Activated CD4-positive, alpha-beta T cell treated with anti-CD3 and anti-CD28 coated beads, Interleukin-2, amount 10 ng/mL, durations not matched to agents 24 days and 14 days (primary cell): ENCODE measurements at places on chromosomes 12 and 14. TPM values are rescaled to one million over a fixed set of nuclear protein-coding genes. Genes with fewer than 3 reads are reported as not detected.
A peak's percentile ranks its signal among the peaks of the same experiment; 100 is the strongest.

The PTPRR gene
- not detected in 2 replicates for total RNA-seq

DNA sequence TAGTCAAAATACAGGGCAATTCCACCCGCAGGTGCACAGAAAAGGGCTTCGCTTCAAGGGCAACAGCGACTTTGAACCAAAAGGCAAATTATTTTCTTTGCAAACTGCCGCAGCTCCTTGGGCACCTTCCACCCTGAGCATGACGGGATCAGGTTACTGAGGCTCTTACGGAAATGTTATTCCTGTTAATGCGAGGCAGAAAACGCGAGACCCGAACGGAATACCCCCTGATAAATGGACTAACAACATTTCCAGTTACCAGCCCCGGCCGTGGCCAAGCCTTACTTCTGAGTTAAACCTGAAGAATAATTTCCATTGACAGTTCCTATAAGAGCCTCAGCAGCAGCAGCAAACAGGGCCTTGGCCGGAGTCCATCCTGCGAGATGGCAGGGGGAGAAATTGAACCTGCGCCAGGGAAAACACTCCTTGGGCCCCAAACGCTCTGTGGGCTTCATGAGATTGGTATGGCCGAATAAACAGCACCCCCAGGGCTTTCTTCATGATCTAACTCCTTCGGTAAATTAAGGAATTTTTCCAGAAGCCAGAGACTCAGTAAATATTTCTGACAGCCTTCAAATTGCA, 70.0 kb upstream of the DICER1 start:
- no peak overlapping the region for H3K4me3 ChIP-seq
- peaks cover 6% of the 10 kb centered on the region for H3K27me3 ChIP-seq
- H3K4me1 ChIP-seq, result no peaks in the 10 kb centered on the region
- no peak for DNase-seq
- no peak overlapping the region for H3K27ac ChIP-seq

DNA sequence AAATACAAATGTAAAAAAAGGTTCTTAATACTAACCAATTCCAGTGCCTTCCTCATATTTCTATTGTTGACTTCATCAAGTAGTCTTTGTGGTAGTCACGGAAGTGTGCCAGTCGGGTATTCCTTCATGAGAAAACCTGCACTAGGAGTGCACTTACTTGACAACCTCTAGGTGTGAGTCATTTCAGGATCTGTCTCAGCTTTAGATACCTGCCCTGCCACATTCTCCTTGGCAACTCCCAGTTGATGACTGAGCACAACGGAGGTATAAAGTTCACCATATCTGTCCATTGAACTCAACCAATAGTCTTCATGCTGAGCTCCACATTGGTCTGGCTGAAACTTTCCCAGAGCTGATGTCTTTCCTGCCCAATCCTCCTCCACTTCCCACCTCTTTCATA, 215.7 kb downstream of the SYT10 start:
- no peak overlapping the region for H3K27ac ChIP-seq
- H3K4me3 ChIP-seq, result no peak overlapping the region
- H3K27me3 ChIP-seq, result no peaks in the 10 kb centered on the region

DNA sequence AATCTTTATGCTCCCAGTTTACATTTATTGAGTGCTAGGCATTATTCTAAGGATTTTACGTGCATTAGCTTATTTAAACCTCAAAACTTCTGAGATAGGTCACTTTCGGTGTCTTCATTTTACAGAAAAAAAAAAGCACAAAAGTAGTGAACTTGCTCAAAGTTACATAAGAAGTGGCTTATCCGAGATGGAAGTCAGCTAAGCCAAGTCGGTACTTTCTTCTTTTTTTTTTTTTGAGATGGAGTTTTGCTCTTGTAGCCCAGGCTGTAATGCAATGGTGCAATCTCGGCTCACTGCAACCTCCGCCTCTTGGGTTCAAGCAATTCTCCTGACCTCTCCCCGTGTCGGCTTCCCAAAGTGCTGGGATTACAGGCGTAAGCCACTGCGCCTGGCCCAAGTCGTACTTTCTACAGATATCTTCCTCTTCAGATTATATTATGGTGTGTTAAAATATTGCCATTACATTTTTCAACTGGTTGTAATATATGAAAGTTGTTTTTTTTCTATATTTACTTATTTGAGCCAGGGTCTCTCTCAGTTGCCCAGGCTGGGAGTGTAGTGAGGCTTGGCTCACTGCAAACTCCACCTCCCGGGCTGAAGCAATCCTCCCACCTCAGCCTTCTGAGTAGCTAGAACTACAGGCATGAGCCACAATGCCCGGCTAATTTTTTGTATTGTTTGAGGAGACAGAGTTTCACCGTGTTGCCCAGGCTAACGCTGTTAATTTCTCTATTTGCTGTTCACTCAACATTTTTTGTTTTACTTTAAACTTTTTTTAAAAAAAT, 8.9 kb downstream of the DPPA3 start:
- H3K27ac ChIP-seq, result no peak overlapping the region
- H3K36me3 ChIP-seq, result no peaks in the 10 kb centered on the region
- no peaks in the 10 kb centered on the region for H3K4me1 ChIP-seq
- no peak for DNase-seq

The NFE2 gene
- not detected in 2 replicates for total RNA-seq

The TRIM9 gene
- 0.47 and 0.52 TPM in 2 replicates for total RNA-seq

- DNase-seq, result no peak
- no peak overlapping the region for H3K27ac ChIP-seq
- H3K4me3 ChIP-seq, result peak overlapping the region; percentile 98
- peaks cover 6% of the 10 kb centered on the region for H3K36me3 ChIP-seq
These were observed 2.2 kb downstream of the BLOC1S1 start for GRCh38 chr12:55718015-55718414.

The CDC42BPB gene
- 1.5 and 1.7 TPM in 2 replicates for total RNA-seq

GRCh38 chr12:14931359-14931758, 7.0 kb downstream of the ERP27 start:
- no peak for DNase-seq
- H3K4me1 ChIP-seq, result no peaks in the 10 kb centered on the region
- H3K36me3 ChIP-seq, result peaks cover 47% of the 10 kb centered on the region
- H3K27me3 ChIP-seq, result no peaks in the 10 kb centered on the region
- H3K4me3 ChIP-seq, result no peak overlapping the region

DNA sequence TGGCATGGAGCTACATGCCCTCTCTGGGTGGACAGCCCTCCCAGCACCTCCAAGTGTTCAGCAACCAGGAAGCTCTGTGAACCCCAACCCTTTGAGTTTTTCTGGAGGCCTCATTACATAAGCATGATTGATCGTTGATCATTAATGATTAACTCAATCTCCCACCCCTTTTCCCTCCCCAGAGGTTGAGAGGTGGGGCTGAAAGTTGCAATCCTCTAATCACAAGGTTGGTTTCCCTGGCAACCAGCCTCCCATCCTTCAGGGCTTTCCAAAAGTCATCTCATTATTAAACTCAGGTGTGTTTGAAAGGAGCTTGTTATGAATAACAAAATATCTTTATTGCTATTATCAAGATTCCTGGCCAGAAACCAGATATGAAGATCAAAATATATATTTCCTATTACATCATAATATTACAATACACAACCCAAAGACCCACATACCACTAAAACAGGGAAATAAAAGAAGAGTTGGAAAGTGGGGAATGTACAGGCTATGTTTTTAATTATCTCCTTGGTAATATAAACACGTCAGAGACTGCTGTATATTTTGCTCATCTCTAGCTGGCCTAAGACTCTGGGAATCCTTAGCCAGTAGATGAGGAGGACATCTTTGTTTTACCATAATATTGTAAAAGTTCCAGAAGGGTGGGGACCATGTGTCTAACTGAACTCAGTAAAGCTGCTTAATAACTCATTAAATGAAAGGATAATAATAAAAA, 73.6 kb downstream of the SSPN start:
- H3K36me3 ChIP-seq, result no peaks in the 10 kb centered on the region
- peaks cover 6% of the 10 kb centered on the region for H3K27me3 ChIP-seq
- no peak overlapping the region for H3K4me3 ChIP-seq
- peaks cover 5% of the 10 kb centered on the region for H3K4me1 ChIP-seq
- no peak for DNase-seq
- H3K27ac ChIP-seq, result no peak overlapping the region

The ADCY6 gene
- total RNA-seq, result 0.14 and 0.73 TPM in 2 replicates
